Fibroblast of skin of right biceps (primary cell): ENCODE measurements at places on chromosomes 1 and 21.

- DNase-seq = no peak
These were observed at the start of gene FGR for GRCh38 chr1:27634985-27635367. Gene FGR (minus strand): TSS chr1:27635185. CDS start chr1:27623916, 11,269 bp downstream.

GRCh38 chr21:27108701-27109100 is 141.8 kb upstream of the ADAMTS5 start:
- DNase-seq = no peak

DNA sequence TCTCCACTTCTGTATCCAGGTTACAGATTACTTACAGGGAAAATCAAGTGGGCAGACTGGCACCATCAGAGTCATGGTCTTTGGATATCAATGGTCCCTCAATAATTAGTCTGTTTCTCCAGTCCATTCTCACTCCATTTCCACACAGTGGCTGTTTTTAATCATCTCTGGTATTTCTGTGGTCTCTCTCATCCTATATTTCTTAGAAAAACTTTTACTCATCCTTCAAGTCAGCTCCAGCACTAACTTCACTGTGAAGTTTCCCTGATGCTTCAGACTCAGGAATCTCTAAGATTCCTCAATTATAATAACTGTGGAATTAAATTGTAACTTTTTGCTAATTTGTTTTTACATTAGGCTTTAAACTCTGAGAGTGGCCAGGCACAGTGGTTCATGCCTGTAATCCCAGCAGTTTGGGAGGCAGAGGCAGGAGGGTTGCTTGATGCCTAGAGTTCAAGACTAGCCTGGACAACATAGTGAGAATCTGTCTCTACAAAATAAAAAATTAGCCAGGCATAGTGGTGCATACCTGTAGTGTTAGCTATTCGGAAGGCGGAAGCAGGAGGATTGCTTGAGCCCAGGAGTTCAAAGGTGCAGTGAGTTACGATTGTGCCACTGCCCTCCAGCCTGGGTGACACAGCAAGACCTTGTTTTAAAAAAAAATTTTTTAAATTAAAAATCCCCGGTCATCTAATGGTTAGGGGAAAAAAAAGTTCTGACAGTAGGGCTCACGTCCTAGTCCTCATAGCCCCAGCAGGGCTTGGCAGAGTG is 10.6 kb downstream of the CD160 start:
- peak; percentile 71 for DNase-seq

- peak; percentile 73 for DNase-seq
These were observed 1.3 kb upstream of the DOCK7 start for GRCh38 chr1:62689524-62689923.

DNA sequence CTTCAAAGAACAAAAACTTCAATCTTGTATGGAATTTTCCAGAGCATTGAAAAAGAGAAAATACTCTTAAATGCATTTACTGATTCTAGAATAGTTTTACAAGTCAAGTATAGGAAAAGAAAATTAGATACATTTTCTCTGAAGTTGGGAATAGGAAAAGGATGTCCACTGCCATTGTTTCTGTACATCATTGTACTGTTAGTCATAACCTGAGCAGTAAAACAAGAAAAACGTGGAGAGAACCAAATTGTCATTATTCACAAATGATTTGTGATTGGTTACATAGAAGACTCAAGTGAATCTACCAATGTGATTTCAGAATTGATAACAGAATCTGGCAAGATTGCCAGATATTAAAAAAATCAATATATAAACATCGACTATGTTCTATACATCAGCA is 27.4 kb downstream of the PRKACB start:
- no peak for DNase-seq

- DNase-seq = no peak
These were observed 120.9 kb upstream of the COL6A1 start for GRCh38 chr21:45860493-45861155.

GRCh38 chr1:235397733-235398132 is 30.5 kb downstream of the TBCE start:
- peak; percentile 98 for DNase-seq

GRCh38 chr1:156421062-156421938 is 52.3 kb downstream of the RHBG start:
- peak; percentile 63 for DNase-seq

- no peak for DNase-seq
These were observed 5.0 kb upstream of the KCNC4 start for GRCh38 chr1:110205156-110205555.

- DNase-seq = no peak
These were observed 6.1 kb upstream of the MYCL start for GRCh38 chr1:39907528-39908453.

- DNase-seq = no peak
These were observed 13.4 kb downstream of the PAX7 start for GRCh38 chr1:18644013-18644399.

DNA sequence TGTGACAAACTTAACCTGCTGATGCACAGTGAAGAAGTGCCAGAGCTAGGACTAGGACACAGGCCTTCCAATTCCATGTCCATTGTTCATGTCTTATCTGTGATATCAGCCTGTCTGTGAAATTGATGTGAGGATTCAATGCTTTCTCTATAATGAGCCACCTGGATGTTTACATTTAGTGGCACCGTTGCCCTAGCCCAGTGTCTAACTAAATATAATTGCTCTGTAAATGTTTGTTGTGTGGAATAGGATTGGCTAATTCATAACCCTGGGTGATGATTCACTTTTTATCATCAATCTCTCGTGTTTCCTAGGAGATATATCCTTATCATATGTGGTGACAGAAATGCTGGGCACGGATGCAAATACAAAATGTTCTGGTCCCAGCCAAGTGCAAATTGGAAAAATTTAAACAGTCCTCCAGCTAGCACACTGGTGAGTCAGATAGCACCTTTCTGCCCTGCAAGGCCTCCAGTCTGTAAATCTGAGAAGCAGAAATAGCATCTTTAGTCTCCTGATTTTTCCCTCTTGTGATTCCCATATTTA is 46.9 kb upstream of the GNG12 start:
- DNase-seq = peak; percentile 90

GRCh38 chr1:1752190-1752589 is 26.1 kb downstream of the NADK start:
- no peak for DNase-seq

DNA sequence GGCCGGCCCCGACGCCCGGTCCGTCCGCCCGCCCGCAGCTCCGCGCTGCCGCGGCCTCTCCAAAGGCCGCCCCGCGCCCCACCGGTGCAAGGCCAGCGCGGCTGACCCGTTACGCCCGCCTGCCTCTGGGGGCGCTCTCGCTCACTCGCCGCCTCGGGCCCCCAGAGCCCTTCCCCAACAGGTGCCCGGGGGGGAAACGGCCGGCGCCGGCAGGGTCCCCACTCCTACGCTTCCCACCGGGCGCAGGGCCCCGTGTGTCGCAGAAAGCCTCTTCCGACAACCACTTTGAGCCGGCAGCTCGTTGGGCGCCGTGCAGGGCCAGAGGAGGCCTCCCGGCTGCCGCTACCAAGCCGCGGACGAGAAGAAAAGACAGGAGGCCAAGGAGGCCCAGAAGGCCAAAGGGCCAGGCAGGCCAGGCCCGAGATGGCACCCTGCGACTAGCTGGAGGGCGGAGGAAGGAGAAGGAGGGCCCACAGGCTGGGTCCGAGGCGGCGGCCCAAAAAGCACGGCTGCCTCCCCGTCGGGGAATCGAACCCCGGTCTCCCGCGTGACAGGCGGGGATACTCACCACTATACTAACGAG is 64.9 kb upstream of the FCGR2A start:
- DNase-seq = peak; percentile 67
